SW480 (cell line): ENCODE measurements at places on chromosomes 5 and 9.
A peak's percentile ranks its signal among the peaks of the same experiment; 100 is the strongest.

DNA sequence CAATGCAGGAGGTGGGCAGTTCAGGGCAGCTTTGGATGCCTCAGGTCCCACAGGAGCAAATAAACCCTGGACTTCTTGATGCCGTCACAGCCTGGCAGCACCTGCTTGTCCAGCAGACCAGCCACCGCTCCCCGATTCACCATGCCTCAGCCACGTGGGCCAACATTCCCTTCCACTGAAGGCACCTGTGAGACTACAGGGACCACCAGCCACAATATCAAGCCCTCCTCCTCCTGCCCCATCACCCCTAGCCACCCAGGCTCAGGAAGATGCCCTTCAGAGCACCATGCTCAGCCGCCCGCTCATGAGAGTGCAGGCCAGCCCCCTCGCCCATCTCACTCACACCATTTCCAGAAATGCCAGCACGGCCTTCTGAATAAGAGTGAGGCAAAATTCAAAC is 234.7 kb downstream of the SYK start:
- no peak for DNase-seq

DNA sequence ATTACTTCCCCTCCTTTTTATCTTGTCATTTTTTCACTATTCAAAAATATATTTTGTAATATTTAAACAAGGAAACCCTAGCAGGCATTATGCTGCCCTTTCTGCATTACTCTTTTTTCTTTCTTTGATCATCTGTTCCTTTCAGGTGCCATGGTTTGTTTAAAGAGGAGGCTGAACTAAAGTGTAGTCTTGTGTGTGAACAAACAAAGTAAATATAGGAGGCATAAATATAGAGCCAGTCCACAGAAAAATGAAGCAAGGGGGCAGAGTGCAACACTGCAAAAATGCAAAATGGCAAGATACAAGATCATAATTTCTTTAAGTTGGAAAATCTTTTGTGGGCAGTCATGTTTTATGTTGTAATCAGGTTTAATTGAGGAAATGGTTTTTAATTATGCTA is 947.3 kb upstream of the COX7C start:
- no peak for DNase-seq

DNA sequence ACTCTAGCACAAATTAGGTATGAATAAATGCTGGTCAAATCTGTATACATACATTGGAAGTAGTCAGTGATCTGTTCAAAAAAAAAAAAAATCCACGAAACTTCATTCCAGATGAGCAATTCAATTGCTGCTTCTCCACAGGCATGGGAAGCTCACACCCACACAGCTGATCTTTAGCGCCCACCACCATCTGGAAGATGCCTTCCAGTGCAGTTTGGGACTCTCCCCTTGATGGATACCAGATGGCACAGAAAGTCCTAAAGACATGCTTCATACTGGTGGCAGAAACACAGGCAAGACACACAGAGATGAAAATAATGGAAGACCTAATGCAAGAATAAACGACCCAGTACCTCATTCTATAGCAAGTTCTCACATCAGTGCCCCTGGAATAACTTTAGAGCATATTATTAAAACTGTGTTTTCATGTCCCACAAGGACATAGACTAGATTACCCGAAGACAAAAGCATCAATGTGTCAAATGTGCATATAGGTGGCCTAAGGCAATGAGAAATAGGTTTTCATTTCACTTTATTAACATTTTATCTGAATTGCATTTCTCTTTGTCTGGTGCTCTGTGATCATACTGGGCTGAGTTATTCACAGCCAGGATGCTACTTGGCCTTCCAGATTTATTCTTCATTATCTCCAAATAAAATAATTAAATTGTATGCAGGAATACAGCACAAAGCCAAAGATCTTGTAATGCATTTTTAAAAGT is 135.4 kb upstream of the TAS2R1 start:
- DNase-seq, result no peak

GRCh38 chr5:9441610-9442009 is 104.3 kb downstream of the SEMA5A start:
- DNase-seq, result no peak

- no peak for DNase-seq
Measured at GRCh38 chr5:117587111-117587510, 1012.5 kb upstream of the SEMA6A start.

DNA sequence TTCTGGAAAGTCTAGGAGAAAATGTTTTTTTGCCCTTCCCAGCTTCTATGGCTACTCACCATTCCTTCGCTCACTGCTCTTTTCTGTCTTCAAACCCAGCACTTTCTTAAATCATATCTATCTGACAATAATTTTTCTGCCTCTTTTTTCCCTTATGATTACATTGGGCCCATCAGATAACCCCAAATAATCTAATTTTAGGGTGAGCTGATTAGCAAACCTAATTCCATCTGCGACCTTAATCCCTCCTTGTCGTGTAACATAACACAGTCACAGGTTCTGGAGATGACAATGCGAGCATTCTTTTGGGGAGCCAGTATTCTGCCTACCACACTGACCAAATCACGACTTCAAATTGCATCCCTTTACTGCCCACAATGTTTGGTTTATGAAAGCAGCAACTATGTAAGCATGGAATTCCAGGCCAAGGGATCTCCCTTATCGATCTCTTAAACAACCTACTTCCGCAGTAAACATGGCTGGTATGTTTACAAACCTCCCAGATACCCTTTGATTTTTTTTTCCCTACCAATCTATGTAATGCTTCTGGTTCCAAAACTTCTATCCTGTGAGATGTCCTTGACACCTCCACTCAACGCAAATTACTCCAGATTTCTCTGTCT is 2122.2 kb downstream of the MAT2B start:
- DNase-seq, result peak; percentile 62

DNA sequence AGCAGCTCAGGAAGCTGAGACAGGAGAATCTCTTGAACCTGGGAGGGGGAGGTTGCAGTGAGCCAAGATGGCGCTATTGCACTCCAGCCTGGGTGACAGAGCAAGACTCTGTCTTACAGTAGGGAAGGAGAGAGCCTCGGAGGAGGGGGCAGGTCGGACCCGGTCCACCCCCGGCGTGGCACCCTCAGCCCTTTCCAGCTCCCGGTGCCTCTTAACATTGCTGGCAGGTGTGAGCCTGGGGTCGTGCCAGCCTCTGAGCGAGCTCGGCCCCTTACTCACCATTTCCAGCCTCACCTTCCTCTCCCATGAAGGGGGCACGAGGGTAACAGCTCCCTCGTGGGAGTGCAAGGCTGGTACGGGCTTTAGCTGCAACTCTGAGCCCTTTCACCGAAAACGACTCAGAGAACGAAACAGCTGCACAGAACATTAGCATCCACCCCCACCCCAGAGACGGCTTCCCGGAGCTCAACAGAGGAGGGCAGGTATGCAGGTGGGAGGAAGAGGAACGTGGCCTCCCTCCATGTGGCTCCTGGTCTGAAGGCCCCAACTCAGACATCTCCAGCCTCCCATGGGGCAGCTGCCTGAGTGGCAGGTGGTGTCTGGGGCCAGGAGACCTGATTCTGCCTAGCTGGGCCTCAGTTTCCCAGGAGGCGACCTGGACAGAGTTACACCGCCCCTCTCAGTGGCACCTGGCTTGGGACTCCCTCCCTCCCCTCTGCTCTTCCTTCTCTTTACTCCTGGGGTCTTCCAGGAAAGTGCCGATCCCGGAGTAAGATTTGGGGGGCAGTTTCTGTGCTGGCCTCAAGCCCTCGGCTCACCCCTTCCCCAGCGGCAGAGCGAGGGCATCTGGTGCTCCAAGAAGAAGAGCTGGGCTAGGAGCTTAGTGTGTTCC is 28.5 kb upstream of the ABO start:
- DNase-seq, result no peak

GRCh38 chr9:114225561-114226212 is 70.3 kb downstream of the COL27A1 start:
- DNase-seq, result no peak

DNA sequence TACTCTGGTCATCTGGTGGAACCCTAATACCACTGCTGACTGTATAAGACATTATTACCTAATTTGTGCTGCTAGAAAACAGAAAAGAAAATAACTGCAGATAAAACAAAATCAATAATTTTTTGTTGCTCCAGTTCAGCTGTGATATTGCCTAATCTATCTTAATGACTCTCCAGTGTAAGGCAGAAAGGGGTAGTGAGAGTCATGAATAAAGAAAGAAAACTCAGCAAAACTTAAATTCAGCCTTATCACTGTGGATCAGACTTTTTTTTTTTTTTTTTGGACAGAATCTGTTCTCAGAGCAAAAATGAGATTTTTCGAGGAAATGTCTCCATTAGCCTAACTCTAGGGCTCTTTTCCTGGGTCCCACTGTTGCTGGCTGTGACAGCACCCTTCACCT is 1.1 kb upstream of the DOCK2 start:
- no peak for DNase-seq

GRCh38 chr5:78543292-78543691 is 105.3 kb downstream of the LHFPL2 start:
- no peak for DNase-seq

- DNase-seq, result no peak
Measured at GRCh38 chr9:132409828-132410528, at the start of gene CFAP77. Gene CFAP77, plus strand, starts transcription at chr9:132410211. Its CDS starts 61 bp downstream, at chr9:132410272.

DNA sequence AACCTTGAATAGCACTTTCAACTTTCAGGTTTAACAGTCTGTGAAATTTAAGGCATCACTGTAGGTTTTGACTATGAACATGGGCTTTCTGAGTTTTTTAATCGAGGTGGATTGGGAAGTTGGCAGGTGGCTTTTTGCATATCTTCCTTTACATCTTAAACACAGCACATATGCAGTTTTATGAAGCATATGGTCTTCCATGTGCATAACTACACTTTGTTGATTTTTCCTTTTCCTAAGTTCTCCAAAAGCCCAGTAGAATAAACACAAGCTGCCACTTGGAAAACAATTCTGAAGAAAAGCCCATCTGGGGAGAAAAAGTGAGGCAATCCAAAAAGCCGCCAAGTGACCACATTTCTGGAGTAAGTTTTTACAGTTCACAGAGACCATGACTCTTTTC is 236.5 kb upstream of the IL12B start:
- DNase-seq, result no peak

GRCh38 chr9:9992936-9993335 is 619.9 kb downstream of the PTPRD start:
- no peak for DNase-seq

DNA sequence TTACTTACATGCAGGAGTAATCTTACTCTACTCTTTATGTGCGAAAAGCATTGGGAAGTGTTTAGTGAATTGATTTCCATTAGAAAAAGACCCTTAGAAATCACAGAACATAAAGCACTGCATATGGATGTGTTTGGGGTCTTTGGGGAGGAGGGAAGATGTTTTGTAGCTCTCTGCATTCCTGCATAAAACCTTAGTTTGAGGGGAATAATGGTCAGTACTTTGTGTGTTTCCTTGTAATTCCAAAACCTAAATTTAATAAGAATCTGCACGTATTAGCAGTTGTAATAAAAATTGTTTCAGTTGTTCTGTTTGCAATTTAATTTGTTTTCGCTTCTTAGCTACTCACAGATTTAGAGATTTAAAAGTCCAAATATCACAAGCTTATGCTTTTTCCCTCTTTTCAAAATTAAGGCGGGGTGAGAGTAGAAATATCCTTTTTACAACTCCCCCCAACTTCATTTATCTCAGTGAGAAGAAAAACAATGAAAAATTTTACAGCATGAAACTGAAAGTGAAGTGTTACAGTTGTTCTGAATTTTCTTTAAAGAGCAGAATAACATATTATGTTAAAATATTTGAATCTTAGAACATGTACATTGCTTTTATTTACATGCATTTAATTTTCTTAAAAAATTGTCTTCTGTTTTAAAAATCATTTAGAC is 143.8 kb downstream of the SMARCA2 start:
- DNase-seq, result no peak

GRCh38 chr5:50958852-50959457 is 292.5 kb downstream of the PARP8 start:
- DNase-seq, result peak; percentile 44

DNA sequence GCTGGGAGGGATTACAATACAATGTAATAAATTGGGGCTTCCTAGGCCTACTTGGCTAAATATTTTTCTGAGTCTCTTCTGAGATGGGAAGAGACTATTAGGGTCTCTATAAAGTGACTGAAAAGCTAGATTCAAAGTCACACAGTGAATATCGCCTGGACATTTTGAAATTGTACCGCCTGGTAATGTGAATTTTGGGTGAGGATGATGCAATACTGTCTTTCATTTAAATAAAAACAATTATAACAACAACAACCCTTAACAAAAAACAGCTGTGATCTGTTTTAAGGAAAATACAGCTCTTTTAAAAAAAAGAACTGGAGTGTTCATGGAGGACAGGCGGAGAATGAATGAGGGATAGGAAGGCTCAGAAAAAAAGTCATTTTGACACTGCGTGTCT is 615.0 kb downstream of the RAB3C start:
- no peak for DNase-seq

DNA sequence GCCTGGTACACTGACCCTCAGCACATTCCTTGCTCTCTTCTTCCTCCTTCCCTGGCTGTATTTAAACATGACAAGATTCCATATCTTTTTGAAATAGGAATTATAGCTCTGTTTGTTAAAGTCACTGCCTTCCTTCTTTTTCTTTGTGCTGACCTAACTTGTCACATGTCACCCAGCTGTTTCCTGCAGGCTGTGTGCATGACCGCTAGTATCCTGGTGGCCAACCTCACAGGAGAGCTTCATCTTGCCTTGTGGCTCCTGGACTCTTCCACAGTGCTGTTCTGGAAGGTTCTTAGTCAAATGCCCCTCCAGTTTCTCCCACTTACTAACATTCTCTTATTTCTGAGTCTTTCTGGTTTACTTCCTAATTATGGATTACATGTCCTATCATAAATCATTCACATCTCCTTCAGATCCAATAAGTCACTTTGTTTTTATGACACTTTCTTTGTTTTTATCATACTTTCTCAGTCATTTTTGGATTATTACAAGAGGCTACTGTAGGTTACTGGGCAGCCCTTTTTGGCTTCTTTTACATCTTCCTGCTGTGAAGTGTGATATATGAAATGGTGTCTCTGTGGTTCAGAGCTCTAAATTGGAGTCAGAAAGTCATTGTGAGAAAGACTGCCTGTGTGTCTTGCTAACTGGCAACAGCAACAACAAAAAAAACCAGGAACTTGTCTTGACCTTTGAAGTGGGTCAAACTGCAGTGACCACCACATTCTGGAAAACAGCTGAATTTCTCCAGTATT is 463.6 kb upstream of the DAP start:
- no peak for DNase-seq

- DNase-seq, result peak; percentile 45
Measured at GRCh38 chr5:140631831-140632365, 1.1 kb downstream of the CD14 start.
